ENCODE measurements at places on chromosomes 12 and 14.

- no peak for DNase-seq
Observed at GRCh38 chr14:54857830-54858269, 44.8 kb downstream of the GCH1 start.

DNA sequence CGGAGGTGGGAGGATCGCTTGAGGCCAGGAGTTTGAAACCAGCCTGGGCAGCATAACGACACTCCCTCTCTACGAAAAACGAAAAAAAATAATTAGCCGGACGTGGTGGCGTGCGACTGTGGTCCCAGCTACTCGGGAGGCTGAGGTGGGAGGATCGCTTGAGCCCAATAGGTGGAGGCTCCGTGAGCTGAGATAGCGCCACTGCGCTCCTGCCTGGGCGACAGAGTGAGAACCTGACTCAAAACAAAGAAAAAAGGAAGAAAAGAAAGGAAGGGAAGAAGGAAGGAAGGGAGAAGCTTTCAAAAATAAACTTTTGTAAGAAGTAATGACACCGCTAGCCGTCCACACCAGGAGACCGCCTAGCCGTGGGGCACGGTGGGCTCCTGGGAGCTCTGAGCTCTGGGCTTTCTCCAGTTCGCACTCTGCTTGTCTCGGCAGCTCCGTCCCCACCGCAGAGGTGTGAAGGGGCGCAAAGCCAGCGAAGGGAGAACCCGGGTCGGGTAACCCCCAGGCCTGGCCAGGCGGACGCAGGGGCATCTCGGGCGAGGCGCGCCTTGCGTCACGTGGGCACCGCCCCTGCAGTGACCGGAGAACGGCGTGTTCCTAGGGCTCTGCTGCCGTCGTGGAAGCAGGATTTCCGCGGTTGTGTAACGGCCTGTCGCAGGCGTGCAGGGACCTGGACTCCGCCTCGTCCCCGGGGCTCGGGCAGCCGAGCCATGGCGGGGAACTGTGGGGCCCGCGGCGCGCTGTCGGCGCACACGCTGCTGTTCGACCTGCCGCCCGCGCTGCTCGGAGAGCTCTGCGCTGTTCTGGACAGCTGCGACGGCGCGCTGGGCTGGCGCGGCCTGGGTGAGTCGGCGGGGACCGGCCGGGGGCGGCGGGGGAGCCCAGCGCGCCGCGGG is at the start of gene IRAK3:
TSS of gene IRAK3 (plus strand) at position 631 of the 902 bp plus-strand sequence. CDS start at position 717, 86 bp downstream.
- peak; percentile 39 for DNase-seq

DNA sequence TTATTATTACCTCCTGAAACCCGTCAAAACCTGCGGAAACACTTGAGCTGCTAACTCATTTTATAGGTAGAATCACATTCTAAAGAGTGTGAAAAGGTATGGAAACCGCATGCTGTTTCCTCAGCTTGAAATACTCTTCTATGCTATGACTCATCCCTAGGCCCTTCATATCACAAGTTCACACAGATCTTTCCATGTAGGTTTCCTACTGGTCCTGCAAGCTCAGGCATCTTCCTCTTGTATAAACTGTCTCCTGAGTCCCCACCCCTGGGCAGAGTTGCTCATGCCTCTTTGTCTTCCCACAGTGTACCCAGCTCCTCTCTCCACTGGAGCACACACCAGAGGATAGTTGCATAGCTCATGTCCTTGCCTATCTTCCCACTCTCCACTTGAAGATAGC is 84.7 kb downstream of the CMAS start:
- DNase-seq: no peak

DNA sequence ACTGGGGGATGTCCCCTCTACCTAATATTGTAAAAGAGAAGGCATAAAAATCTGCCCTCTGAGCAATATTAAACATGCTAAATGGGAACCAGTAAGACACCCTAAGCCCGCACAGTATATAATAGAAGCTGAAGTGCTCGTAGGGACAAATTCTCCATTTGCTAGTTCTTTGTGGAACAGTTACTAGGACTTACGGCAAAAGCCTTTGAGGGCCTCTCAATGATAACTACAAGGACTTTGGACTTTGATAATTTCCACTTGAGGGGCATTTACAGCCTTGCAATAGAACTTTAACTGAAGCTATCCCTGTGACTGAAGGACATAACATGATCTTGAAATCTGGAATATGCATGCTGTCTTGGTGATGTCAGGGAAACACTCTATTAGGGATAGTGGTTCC is 111.5 kb upstream of the IFNG-AS1 start:
- DNase-seq: no peak

DNA sequence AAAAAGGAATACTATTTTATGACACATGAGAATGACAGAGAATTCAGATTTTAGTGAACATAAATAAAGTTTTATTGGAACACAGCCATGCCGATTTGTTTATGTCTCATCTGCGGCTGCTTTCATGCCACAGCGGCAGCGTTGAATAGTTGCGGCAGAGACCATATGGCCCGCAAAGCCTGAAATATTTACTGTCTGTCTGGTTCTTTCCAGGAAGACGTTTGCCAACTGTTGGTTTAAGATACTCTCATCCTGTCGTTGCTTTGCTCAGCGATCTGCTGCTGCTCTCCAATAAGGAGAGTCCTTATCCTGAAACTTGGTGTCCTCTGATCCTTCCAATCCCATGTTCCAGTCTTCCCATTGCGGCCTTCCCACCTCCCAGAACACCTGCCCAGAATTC is 89.9 kb downstream of the SLC24A4 start:
- DNase-seq: no peak

DNA sequence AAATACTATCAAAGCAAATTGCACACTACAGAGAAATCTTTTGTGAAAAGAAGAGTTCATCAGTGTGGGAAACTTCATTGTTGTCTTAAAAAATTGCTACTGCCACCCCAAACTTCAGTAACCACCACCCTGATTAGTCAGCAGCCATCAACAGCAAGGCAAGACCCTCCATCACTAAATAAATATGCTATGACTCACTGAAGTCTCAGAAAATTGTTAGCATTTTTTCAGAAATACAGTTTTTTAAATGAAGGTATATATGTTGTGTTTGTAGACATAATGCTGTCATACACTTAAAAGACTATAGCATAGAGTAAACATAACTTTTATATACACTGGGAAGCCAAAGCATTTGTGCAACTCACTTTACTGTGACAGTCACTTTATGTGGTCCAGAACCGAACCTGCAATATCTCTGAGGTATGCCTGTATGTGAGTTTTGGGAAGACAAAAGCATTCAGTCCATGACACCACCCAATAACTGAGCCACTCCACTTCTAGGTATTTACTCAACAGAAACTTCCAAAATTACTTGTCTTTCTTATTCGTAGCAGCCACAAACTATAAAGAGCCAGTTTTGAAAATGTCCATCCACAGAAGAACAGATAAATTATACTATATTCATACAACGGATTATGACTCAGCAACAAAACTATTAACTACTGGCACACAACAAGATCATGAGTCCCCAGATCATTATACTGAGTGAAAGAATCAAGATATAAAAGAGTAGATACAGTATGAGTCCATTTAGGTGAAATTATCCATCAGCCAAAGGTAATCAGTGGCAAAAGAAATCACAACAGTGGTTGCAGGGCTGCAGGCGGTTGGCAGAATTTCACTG is 649.6 kb downstream of the BCL11B start:
- DNase-seq: no peak

GRCh38 chr12:27528788-27529187 is 4.8 kb downstream of the PPFIBP1 start:
- DNase-seq: no peak

GRCh38 chr14:96627811-96628775 is 125.9 kb downstream of the PAPOLA start:
- DNase-seq: no peak

DNA sequence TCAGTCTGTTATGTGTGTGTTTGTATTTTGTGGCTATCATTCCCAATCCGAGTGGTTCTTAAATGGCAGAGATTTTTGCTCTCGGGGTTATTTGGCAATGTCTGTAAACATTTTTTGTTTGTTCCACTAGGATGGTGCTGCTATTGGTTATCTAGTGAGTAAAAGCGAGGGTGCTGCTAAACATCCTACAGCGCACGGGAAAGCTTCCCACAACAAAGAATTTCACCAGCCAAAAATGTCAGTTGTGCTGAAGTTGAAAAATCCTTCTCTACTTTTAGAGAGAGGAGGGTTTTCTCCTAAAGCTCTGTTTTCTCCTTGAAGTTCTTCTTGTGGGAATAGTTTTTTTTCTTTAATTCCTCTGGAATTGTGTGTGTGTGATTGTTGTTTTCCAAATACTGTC is 2.4 kb downstream of the EXD2 start:
- no peak for DNase-seq

- no peak for DNase-seq
Observed at GRCh38 chr12:120928864-120929652, 24.9 kb upstream of the SPPL3 start.

DNA sequence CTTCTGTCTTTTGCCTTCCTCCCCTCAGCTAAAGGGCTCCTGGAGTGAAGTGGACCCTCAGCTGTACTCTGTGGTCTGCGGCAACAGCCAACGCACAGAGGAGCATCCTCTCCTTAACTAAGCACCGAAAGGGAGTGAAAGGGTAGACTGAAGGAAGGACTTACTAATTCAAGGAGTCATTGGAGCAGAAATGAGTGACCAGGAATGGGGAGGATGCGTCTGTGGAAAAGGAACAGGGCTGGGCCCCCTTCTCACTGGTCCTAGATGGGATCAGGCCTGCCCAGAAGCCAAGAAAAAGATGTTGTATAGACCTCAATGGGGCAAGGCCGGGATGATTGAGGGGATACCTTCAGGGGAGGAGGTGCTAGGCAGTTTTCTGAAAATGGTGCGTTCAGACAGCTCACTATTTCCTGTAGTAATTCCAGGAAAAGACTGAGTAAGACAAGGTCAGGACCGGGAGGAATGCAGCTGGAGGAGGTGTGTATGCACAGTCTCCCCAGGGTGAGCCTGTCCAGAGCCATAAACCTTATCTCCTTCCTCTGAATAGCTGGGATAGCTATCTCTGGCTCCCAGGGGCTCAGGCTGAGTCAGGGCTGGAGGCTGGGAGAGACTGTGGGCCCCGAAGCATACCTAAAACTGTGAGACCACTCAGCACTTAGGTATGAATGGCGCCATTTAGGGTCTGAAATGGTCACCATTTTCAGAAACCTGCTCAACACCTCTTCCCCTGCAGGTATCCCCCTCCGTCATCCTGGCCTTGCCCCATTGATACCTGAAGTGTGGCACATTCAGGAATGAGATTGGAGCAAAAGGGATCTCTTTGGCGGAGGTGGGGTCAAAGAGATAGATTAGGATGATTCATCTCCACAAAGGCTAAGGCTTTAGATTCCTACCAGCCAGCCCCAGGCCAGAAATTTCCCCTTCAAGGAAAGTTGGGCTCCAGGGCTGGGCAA is 20.2 kb upstream of the KRT8 start:
- peak; percentile 71 for DNase-seq

DNA sequence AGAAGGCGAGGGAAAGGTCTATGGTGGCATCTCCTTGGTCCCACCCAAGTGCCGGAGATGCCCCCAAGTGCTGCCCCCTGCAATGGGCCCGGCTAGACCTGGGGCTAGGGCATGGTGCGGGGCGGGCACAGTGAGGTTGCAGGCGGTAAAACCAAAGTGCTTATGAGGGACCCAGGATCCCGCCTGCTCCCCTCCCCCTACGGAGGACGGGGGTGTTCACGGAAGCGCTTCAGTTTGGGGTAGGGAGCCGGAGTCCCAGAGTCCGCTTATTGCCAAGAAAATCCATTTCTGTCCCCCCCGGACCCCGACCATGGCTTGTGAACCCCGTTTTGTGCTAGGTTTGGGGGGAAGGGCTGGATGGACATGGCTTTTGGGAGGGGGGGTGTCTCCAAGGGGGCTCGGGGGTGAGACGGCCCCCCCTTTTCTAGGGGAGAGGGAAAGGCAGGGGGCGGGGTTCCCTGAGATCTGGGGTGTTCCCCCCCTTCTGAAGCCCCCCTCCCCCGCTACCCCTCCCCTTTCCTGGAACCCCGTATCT is 5.4 kb upstream of the GPR84 start:
- DNase-seq: no peak

DNA sequence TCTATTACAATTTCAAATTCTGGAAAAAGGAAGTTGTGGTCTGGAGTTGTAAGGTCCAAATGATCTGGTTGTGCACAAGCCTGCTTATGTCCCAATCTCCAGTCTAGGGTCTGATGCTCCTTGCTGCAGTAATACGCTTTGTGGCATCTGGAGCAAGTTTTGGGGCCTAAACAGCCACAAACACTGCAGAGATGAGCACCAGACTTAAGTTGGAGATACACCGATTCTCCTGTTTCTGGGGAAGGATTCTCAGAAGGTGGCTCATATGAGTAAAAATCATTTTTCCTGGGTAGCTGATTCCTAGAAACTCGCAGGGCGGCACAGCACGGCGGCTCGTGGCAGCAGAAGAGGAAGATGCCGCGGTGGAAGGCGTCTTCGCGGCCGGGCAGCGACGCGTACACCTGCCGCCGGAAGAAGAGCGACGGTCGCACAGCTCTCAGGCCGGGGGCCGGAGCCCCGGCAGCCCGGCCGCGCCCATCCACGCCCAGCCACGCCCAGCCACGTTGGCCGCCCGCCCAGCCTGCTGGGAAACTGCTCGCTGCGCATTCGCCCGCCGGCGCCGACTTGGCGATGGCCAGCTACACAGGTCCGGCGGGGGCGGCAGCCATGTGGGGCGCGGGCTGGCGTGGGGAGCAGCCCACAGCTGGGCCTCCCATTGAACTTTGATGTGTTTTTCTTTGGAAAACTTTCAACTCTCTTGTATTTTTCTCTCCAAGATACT is 129.0 kb downstream of the ASCL4 start:
- DNase-seq: no peak

DNA sequence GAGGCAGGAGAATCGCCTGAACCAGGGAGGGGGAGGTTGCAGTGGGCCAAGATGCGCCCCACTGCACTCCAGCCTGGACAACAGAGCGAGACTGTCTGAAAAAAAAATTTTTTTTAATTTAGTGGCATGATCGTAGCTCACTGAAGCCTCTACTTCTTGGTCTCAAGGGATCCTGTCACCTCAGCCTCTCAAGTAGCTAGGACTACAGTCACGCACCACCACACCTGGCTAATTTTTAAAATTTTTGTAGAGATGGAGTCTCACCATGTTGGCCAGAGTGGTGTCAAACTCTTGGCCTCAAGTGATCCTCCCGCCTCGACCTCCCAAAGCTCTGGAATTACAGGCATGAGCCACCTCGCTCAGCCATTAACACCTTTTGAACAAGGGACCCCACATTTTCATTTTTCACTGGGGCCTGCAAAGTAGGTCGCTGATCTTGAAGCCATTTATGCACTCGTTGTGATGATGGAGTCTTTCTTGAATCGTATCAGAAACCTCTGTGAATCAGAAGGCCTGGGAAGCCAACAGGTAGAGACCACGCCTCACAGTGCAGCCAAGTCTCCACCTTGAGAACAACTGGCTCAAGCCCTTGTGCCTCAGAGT is 5.9 kb downstream of the HCAR1 start:
- no peak for DNase-seq

GRCh38 chr12:131619106-131619642 is 91.7 kb upstream of the SFSWAP start:
- no peak for DNase-seq

DNA sequence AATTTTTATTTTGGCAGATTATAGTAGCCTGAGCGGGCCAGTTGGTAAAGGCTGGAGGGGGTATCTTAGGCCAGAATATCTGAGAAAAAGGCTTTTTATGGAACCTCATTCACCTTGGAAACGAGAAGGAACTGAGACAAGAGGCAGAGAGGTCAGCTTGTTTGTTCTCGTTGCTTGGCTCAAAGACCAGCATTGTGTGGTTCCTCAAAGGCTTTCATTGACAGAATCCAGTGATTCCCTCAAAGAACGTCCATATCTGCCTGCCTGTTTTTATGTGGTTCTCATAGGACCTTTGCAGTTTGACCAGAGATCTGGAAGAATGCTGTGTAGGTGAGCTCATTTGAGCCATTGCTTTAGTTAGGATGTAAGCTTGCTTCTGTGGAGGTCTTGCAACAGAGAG is 117.3 kb downstream of the CFAP54 start:
- DNase-seq: no peak

Measured in kidney capillary endothelial cell (primary cell).